ENCODE measurements at places on chromosomes 1 and 21.

DNA sequence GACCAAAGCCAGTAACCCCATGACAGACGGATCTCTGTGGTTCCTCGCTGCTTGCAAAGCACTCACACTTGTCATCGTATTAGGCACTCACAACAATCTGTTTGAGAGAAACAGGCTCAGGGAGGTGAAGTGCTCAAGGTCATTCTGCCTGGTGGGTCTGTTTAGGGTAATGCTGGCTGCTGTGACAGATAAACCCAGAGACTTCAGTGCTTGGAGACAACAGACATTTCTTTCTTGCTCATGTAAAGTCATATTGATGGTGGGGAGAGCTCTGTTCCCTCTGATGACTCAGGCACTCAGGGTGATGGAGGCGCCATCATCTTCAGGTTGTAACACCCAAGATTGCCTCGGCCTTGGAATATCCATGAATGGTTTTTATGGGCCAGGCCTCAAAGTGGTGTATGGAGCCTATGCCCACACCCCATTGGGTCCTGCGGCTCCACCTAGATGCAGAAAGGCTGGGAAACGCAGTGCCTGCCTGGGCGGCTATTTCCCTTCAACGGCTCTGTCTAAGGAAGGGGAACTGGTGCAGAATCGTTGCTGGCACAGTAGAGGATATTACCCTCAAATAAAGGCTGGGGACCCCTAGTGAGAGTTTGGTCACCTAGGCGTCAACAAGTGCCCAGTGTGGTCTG is 71.6 kb upstream of the SELENON start:
- no peak for DNase-seq

GRCh38 chr1:43783096-43783670 is 75.8 kb downstream of the ST3GAL3 start:
- DNase-seq = no peak

GRCh38 chr1:19240673-19241538 is 10.4 kb downstream of the EMC1 start:
- no peak for DNase-seq

- no peak for DNase-seq
Measured at GRCh38 chr21:35198982-35199732, 150.1 kb upstream of the RUNX1 start.

DNA sequence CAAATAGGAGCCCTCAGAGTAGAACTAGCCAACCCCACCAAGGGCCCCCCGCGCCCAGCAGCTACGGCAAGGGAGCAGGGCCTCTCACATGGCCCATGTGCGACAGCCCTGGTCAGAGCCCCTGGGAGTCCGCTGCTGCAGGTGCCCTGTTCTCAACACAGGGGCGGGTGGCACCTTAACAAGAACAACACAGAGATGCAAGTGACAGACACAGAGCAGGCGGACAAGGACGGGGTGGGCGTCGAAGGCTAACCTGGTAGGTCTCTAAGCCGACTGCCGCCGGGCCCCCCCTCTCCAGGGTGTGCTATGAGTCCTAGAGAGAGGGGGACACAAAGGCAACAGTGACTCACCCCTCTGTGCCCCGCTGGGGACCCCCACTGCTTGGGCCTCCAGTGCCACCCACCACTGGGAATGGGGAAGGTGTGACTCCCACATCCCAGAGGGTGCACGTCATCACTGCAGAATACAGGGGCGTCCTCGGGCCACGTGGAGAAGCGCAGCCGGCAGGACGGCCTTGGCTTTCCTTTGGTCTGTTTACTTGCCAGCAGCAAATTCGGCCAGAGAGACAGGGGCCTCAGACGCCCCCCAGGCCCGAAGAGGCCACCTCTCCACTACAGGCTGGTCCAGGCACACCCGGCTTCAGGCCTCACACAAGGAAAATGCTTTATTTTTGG is 44.8 kb downstream of the PRDM15 start:
- DNase-seq = no peak

- peak; percentile 3 for DNase-seq
Measured at GRCh38 chr1:103461161-103462105, 64.1 kb upstream of the RNPC3 start.

DNA sequence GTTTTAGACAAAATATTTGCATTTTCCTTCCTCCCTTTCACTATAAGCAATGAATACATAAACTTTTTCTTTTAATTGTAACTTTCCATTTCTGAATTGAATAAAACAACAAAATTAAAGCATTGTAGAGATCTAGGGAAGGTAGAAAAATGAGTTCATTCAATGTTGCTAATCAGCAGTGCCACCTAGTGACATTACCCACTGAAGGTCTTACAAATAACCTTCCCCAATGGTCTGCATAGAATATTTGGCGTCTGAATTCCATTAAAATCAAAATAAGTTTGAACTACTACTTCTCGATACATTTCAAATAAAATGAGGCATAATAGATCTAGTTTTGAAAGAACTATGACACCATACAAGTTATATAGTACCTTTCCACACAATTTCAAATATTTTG is 19.6 kb downstream of the FH start:
- DNase-seq = peak; percentile 4

DNA sequence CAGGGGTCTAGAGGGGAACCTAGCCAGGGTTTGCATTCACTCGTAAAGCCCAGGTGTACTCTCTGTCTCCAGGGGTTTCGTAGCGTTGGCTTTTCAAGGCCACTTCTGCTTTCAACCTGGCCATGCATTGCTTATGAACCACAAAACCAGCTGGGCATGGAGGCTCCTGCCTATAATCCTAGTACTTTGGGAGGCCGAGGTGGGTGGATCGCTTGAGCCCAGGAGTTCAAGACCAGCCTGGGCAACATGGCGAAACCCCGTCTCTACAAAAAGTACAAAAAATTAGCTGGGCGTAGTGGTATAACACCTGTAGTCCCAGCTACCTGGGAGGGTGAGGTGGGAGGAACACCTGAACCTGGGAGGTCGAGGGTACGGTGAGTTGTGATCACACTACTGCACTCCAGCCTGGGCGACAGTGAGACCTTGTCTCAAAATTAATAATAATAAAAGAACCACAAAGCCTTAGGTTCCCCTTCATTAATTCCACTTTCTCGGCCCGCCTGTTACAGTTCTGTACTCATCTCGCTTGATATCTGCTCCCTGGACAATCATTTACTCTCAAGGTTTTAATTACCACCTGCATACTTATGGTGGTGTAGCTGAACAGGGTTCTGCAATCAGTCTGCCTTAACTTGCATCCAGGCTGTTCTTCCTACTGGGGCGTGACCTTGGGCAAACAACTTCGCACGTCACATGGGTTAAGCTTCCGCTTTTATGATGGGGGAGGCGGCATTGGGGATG is 6.1 kb downstream of the SLC16A4 start:
- no peak for DNase-seq

DNA sequence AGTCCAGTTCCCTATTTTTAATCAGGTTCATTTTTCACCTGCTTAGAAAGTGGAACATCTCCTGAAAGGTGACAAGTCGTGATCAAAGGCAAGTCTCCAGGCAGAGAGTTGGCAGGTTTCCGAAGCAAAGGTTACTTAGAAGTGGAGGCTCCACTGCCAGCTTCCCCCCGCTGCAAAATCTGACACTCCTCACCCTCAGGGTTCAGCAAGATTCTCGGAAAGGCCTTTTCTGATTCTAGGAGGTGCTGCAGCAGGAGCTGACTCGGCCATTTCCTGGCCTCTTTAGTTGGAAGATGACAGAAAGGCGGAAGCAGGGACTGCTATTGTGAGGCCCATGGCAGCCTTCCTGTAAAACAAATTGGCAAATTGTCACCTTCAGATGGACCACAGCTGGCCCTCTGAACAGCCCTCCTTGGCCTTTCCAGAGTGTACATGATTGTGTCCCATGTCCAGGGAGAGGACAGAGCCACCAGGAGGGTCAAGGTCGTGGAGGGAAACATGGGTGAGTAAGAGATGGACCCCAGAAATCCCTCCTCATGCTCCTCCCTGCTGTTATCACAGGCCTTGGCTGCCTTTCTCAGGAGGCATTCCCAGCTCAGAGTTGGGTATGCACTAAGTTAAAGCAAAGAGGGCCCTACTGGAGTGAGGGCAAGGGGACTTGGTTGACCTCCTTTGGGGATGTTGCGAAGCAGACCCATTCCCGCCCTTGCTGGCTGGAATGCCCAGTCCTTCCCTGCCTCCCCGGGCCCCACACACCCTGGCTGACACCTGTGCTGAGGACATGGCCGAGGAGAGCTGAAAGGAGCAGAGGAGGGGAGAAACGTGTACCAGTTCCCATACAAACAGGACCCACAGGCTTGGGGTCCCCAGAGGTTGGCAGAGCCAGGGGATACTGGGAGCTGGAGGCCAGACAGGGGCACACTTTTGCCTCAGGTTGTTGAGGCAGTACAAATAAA is 115.5 kb upstream of the IRF2BP2 start:
- DNase-seq = no peak

DNA sequence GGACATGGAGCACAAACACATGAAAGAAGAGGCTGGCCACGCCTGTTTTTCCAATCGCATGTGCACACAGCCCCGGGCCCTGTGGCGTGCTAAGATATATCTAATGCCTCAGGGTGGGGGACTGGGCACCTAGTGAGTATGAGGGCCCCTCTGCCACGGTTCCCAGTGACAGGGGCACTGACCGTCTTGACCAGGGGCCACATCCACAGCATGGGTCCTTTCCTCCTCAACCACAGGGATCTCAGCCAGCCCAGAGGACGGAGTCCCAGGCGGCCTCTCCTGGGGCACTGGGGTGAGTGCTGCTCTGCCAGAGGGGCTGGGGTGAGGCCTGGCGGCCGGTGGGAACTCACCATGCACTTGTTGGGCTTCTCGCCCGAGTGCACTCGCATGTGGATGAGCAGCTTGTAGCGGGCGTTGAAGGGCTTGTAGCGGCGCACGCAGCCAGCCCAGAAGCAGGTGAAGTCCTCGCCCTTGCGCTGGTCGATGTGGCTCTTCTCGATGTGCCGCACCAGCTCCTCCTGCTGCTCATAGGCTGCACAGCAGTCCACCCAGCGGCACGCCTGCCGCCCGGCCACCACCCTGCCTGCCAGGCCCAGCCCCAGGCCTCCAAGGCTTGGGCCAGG is 134.7 kb downstream of the DMRTB1 start:
- DNase-seq = peak; percentile 17

- DNase-seq = no peak
Measured at GRCh38 chr1:16422041-16422440, 15.2 kb downstream of the SPATA21 start.

GRCh38 chr21:33019885-33020557 is 5.7 kb upstream of the OLIG2 start:
- DNase-seq = no peak

DNA sequence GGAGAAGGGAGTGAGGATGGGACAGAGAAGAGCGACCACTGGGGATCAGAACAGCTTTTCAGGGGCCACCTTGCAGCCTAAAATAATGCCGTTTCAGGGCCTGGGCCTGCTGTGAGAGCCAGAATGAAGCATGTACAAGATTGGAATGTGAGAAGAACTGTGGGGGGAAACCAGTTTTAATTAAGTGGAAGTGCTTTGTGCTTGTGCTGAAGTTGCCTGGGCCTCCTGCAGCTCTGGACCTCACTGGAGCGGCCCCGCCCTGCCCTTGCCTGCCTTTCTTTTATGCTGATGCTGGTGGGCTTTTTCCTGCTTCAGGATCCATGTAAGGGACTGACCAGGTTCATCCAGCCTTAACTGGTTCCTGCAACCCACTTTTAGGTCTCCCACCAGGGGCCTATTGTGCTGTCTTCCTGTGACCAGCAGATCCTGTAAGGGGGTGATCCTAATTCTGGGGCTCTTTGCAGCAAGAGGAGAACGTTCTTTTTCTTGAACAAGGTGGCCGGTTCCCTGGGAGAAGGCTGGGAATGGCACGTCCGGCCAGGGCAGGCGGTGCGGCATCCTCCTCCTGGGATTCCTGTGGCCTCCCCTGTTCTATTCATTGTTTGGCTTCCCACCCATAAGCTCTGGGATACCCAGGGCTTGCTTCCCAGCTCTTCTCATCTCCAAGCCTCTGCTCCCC is 3.2 kb downstream of the C1orf226 start:
- no peak for DNase-seq

- DNase-seq = no peak
Measured at GRCh38 chr1:202086579-202087350, 36.0 kb upstream of the GPR37L1 start.

DNA sequence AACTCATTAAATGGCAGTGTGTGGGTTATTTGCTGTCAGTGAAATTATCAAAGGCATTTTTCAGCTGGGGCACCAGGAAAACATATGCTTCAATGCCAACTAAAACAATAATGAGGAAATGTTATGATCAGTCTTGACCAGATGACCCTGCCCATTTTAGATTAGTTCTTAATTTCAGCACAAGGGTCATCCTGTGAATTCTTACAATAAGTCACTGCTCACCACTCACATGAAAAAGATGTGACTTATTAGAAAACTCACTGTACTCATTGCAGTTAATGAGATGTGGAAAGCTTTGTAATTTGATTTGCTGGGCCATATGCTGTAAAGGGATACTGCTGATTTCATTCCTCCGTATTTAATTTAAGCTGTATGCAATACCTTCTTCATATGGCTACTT is 178.5 kb upstream of the LMO4 start:
- no peak for DNase-seq

GRCh38 chr1:76352741-76353435 is 278.3 kb downstream of the ST6GALNAC3 start:
- no peak for DNase-seq

GRCh38 chr1:190226006-190226405 is 251.7 kb downstream of the BRINP3 start:
- no peak for DNase-seq

- no peak for DNase-seq
Measured at GRCh38 chr1:57133686-57134085, 167.9 kb upstream of the C8B start.

- DNase-seq = no peak
Measured at GRCh38 chr21:31977816-31978215, 105.0 kb downstream of the HUNK start.

GRCh38 chr21:31647650-31648049 is 11.8 kb upstream of the SOD1 start:
- DNase-seq = no peak

DNA sequence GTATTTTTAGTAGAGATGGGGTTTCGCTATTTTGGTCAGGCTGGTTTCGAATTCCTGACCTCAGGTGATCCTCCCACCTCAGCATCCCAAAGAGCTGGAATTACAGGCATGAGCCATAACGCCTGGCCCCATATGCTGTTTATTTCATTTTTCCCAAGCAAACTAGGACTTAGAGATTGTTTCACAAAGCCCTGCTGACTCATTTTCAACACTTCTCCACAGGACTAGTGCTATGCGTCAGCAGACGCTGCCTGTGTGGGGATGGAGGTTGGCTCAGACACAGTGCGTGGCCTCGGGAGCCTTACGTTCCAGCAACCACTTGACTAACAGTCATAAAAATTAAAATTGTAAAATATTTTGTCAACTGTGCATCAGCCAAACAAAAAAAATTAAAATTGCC is 22.7 kb downstream of the PKNOX1 start:
- DNase-seq = no peak

DNA sequence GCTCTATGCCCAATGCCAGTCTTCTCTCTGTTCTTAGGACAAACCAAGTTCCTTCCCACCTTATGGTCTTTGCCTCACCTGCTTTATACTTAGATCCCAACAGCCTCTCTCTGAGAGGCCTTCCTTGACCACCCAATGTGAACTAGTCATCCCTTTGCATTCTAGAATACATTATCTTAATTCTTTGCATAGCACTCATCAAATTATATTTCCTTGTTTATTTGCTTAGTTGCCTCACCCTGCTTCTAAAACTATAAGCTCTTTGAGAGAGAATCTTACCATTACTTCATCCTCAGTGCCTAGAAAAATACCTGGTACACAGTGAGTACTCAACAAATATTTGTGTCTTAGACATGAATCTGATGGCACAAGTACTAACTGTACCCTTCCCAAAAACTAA is 8.0 kb downstream of the PIGP start:
- no peak for DNase-seq

Measured in NCI-H774 (cell line).